Brain (organoid and tissue), 16 donors: ENCODE measurements at places on chromosomes 3 and 15. TPM values are rescaled to one million over a fixed set of nuclear protein-coding genes. Genes with fewer than 3 reads are reported as not detected.
A peak's percentile ranks its signal among the peaks of the same experiment; 100 is the strongest.

CELF6 gene
- 8.6 TPM for polyA plus RNA-seq

SKOR1 gene
- polyA plus RNA-seq: 0.49 TPM

- DNase-seq: peak; percentile 40
These were observed 19.1 kb downstream of the TTC21A start for GRCh38 chr3:39126532-39127071.

- DNase-seq: no peak
These were observed 537.3 kb upstream of the TGFBR2 start for GRCh38 chr3:30069056-30069455.

LRRC31 gene
- not detected for polyA plus RNA-seq

GRCh38 chr3:146191051-146191450 is 30.1 kb upstream of the PLOD2 start:
- no peak for DNase-seq

GRCh38 chr15:100890850-100891249 is 11.2 kb downstream of the ALDH1A3 start:
- DNase-seq: no peak

ITPKA gene
- polyA plus RNA-seq: 17.4 TPM

DNA sequence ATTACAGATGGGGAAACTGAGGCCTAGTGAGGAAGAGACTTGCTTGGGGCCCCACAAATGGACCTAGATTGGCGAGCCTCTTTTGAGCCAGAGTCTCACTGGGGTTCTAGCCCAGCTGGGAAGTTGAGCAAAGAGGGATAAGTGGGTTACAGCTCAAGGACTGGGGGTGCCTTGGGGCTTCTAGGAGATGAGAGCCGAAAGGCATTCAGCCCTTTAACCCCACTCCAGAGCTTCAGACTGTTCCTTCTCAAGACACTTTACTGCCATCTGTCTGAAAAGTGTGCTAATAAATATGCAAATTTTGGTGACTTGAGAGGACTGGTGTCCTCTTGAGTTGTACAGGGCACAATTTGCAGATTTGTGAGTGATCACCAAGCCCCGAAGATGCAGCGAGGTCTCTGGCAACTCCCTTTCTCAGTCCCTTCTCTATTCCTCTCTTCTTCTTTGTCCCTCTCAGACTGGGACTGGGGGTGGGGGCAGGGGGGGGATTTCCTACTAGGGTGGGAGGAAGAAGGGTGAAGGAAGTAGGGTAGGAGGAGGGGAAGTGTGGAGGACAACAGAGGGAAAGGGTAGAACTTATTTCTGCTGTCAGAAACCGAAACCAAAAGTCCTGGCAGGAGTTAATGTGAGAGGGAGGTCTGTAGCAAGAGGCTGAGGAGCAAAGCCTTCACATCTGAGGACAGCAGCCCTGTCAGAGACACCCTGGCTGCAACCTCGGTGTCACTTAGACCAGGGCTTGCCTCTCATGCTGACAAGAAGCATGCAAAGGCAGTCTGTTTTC is 16.2 kb upstream of the ANKDD1A start:
- no peak for DNase-seq

MESP2 gene
- polyA plus RNA-seq: 1.6 TPM

GRCh38 chr3:130932979-130933378 is 39.1 kb downstream of the ATP2C1 start:
- DNase-seq: no peak

GRCh38 chr3:153856932-153857331 is 264.3 kb upstream of the ARHGEF26 start:
- peak; percentile 23 for DNase-seq

DNA sequence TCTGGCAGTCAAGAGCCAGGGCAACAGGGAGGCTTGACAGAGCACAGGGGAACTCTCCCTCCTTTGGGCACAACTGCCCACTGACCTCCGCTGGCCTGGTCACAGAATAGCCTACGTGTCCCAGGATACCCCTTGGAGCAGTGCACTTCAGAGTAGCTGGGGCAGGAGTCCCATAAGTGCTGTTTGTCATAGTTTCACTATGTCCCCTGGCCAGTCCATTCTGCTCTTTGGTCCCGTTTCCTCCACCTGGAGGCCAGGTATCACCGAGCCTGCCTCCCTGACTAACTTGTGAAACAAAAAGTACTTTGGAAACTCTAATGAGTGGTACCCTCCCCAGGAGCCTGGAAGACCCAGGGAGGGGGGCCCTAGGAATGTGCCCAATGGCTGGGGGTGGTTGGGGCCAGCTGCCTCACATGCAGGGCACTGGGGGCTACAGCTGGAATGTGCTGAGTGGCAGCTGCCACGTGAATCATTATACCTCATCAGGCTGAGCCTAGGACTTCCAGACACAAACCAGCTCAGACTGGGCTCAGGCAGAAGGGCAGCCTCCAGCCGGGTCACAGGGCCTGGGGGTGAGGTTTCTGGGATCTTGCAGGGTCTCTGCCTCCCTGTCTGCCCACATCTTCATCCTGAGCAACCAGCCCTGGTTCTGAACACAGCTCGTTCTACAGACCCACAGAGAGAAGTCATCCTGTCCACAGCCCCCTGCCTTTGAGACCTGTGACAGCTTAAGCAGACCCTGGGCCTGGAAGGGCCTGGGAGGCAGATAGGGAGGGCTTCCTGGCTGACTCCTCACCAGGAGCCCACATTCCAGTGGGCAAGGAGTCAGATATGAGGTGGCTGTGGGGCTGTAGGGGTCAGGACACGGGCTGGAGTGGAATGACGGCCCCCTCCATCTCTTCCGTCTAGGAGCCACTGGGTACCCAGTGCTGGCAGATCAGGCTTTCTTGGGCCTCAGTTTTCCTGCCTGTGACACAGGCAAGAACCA is 914 bp upstream of the PTH1R start:
- DNase-seq: no peak

GRCh38 chr15:66707310-66708082 is 5.5 kb downstream of the SMAD6 start:
- DNase-seq: peak; percentile 51

CHST13 gene
- polyA plus RNA-seq: 0.48 TPM

- no peak for DNase-seq
These were observed 531.4 kb downstream of the ZIC1 start for GRCh38 chr3:147940405-147941193.

- DNase-seq: no peak
These were observed 33.7 kb upstream of the GPR171 start for GRCh38 chr3:151236736-151237135.

GRCh38 chr3:177459401-177459800 is 262.1 kb upstream of the TBL1XR1 start:
- DNase-seq: no peak

DNA sequence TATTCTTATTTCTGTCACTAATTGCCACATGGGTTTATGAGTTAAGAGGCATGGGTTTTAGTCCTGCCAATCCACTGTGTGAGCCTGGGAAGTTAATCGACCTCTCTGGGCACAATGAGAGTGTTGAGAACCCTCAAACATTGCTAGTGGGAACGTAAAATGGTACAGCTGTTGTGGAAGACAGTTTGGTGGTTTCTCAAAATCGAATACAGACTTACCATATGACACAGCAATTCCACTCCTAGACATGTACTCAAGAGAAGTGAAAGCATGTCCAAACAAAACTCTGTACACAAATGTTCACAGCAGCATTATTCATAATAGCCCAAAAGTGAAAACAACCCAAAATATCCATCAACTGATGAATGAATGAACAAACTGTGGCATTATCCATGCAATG is 5.7 kb upstream of the GNB5 start:
- DNase-seq: no peak

DNA sequence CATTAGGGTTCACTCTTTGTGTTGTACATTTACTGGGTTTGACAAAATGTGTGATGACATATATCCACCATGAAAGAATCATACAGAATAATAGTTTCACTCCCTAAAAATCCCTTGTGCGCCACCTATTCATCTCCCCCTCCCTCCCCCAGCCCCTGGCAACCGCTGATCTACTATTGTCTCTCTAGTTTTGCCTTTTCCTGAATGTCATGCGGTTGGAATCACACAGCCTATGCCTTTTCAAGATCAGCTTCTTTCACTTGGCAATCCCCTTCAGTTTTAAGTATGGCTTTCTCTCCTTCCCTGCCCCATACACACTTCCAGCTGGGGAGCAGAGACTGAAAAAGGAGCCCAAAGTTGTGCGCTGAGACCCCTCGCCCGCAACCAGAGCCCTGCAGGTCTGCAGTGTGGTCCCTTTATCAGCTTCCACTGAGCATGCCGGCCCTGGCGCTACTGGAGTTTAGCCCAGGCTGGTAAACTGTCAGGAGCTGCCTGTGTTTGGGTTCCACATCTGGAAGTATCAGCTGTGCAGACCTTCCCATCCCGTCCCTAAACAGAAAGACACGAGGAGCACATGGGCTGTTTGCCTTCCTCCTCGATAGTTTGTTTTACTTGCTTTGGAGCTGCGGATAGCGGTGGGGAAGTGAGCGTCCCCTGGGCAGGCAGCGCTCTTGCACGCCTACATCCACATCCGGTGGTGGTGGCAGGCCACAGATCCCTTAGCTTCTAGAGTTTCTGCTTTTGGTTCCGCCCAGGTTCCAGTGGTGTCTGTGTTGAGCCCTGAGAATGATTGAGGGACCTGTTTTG is 12.3 kb downstream of the BOC start:
- DNase-seq: no peak

- DNase-seq: no peak
These were observed 10.4 kb downstream of the COL6A6 start for GRCh38 chr3:130527426-130527825.

DNA sequence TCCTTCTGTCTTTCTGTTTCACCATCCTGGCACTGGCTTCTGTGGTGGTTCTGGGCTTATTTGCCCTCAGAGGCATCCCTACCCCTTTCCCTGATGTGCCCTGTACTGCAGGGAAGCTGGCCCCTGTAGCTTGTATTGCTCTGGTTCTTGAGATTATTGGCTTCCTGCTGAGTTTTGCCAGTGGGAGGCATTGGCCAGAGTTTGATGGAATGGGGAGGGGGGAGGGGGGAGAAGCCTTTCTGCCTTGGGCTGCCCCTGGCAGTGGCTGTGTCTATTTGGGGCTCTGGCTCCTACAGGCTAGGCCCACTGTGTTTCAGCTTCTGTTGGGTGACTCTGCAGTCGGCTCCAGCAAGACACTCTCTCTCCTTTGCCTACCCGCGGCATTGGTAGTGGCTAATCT is 41.6 kb upstream of the SEMA6D start:
- DNase-seq: no peak

GRCh38 chr3:192917028-192917403 is 640 bp downstream of the MB21D2 start:
- DNase-seq: peak; percentile 91

DNAH12 gene
- polyA plus RNA-seq: not detected

LYZL4 gene
- not detected for polyA plus RNA-seq

DNA sequence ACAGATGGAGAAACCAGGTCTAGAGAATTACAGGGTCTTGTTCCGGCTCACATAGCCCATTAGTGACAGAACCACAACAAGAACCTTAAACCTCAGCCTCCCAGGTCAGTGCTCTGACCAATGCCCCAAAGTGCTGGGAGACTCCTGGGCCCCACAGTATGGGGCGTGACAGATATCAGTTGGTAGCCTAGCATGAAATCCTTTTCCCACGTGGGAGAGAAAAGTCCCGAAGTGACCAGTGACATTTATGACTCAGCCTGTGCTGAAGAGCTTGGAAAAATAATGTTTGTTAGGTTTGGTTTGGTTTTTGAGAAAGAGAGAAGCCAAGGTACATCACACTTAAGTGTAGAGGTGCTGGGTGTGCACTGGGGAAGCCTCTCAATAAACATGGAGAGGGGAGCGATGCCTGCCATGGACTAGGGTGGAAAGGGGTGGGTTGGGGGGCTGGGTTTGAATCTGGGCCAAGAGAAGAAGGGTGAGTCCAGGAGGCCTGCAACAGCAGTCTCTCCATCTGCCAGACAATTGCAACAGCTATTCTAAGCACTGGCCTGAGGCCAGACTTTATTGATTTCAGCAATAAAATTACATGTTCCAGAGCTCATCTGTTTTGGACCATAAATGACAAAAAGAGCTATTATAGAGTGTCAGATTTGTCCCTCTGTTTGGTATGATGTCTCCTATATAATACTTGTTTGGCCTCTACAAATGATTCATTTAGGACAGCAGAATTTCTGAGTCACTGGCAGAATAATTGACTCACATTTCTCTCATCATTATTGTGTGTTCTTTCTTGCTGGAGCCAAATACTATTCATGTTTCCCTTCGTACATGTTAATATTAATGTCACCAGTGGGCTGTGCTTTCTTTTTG is 43.4 kb downstream of the C2CD4A start:
- peak; percentile 62 for DNase-seq

DNA sequence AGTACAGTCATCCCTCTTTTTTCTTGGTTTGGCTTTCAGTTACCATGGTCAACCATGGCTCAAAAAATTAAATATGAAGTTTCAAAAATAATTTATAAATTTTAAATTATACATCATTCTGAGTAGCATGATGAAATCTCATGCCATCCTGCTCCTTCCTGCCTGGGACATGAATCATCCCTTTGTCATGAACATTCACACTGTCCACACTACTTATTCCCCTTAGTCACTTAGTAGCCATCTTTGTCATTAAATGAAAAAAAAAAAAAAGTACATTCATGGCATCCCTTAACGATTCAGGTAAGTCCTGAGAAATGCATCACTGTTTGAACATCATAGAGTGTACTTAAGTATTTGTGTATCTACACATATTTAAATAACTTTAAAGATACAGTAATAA is 1046.3 kb downstream of the ROBO2 start:
- no peak for DNase-seq

DNA sequence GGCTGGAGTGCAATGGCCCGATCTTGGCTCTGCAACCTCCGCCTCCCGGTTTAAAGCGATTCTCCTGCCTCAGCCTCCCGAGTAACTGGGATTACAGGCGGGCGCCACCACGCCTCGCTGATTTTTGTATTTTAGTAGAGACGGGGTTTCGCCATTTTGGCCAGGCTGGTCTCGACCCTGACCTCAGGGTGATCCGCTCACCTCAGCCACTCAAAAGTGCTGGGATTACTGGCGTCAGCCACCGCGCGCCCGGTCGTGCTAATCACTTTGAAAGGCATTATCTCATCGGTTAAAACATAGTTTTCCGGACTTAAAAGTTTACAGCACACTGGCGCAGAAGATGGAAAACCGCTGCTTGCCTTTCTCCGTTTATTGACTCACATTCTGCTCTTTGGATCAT is 27.6 kb upstream of the MTHFS start:
- DNase-seq: no peak

DNA sequence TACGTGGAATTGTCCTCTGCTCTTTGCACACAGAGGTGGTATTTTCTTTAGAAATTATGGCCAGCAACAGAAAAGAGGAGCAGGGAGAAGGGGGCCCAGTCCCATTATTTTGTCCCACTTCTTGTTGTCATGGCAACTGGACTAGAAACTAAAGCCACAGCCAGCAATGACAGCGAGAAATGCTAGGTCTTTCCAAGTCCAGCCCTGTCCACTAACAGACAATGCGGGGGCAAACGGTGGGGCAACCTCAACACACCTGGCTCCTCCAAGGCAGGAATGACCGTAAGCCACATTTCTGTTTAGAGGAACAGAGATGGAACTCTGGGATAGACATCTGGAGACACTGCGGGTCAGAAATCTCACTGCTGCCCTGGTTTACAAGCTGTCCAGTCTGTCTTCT is 107.3 kb downstream of the RFTN1 start:
- DNase-seq: peak; percentile 73

DNA sequence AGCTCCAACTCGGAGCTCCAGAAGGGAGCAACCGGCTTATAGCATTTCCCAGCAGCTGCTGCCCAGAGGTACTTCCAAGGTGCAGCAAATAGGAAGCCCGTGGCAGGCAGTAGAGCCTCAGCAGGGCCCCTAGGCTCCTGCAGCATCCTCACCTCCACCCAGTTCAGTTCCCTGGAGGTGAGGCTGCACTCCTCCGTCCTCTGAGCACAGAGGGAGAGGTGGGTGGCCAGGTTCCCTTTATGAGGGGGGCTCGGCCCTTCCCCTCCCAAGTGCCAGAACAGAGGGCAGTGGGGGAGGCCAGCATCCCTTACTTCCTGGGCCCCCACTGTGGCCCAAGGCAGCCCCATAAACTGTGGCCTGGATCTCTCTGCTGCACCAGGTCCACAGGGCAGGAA is 150.2 kb downstream of the ATP10A start:
- no peak for DNase-seq

PIGX gene
- polyA plus RNA-seq: 33.0 TPM

CCK gene
- polyA plus RNA-seq: 71.6 TPM
